ENCODE measurements at places on chromosomes 12 and 14. TPM values are rescaled to one million over a fixed set of nuclear protein-coding genes. Genes with fewer than 3 reads are reported as not detected.

Gene ADAM21
- 0.66 TPM for total RNA-seq

Gene ACRBP
- total RNA-seq = 0.33 TPM

Gene RD3L
- not detected for total RNA-seq

Gene CBLN3
- 5.3 TPM for total RNA-seq

Gene P2RX7
- total RNA-seq = 16.7 TPM

Gene PLCZ1
- total RNA-seq = not detected

Gene FZD10
- total RNA-seq = not detected

Gene LRP1-AS
- not detected for total RNA-seq

Gene NELL2
- total RNA-seq = 0.26 TPM

Gene MAP3K12
- total RNA-seq = 37.8 TPM

Gene ZNF891
- 1.2 TPM for total RNA-seq

Gene WSCD2
- under 0.01 TPM for total RNA-seq

Gene PRIMA1
- total RNA-seq = not detected

Gene BTG1
- total RNA-seq = 13.4 TPM

Gene WNT5B
- total RNA-seq = 40.3 TPM

Gene DEGS2
- total RNA-seq = 0.26 TPM

Gene WNT1
- total RNA-seq = not detected

Gene NINJ2
- total RNA-seq = 1.3 TPM

- no peak for DNase-seq
Measured at GRCh38 chr12:121676190-121676589, 6.7 kb upstream of the MORN3 start.

DNA sequence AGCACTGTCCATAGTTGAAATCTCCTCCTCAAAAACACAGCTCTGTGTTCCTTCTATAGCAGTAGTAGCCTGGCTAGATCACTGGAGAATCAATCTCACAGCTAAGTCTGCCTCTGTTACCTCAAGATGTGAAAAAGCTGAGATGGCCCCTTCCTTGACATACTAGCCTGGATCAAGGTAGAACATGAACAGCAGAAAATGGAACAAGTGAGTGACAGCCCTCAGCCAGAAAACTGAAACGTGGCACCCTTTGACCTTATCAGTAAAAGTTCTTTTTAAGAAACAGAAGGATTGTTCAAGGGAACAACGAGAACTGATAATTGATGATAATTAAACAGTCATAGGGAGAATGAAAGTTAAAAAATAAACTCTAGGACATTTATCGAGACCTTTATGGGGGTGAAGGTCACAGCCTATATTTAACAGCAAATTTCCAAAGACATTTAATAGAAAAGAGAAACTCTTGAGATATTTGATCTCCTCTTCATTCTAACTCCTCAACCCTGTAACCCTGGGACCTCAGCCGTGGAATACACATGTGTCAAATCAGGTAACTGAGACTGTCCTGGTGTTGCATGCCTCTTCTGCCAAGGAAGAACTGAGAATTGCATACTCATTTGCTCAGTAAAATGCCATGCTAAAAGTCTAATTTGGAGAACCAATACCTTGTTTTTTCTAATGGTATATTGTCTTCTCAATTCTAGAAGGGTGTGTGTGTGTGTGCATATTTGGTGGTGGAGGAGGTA is 258.0 kb upstream of the ATP2B1 start:
- no peak for DNase-seq

GRCh38 chr12:92010853-92011701 is 134.6 kb downstream of the BTG1 start:
- no peak for DNase-seq

GRCh38 chr14:105161309-105161708 is 7.3 kb downstream of the JAG2 start:
- DNase-seq = no peak

- DNase-seq = no peak
Measured at GRCh38 chr14:101933209-101933608, 31.2 kb upstream of the DYNC1H1 start.

DNA sequence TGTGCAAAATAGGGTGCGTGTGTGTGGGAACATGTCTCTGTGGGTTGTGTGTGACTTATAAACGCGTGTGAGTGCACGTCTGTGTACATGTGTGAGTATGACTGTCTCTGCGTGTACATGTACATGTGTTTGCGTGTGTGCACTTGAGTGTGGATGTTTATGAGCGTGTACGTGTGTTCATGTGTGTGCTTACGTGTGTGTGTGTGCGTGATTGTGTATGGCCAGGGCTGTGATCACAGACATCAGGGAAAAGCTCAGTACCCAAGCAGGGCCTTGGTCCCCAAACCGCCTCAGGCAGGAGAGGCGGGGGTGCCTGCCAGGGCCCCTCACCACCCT is 326.3 kb upstream of the DIO3 start:
- no peak for DNase-seq

DNA sequence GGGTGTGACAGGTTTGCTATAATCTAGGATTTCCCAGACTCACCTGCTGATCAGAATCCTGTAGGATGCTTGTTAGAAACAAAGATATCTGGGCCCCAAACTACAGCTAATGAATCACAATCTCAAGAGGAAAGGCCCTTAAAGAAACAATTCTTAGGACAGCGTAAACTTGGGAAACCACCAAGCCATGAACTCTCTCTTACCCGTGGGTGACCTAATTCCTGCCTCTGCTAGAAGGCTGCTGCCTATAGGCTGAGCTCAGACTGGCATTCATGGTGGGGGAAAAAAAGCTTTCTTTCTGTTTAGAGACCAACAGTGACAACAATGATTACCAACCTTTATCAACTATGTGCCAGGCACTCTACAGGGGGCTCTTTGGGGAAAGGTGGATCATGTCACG is 213.9 kb upstream of the FKBP4 start:
- peak; percentile 54 for DNase-seq

GRCh38 chr12:79932357-79932756 is 2.5 kb downstream of the PPP1R12A start:
- no peak for DNase-seq

DNA sequence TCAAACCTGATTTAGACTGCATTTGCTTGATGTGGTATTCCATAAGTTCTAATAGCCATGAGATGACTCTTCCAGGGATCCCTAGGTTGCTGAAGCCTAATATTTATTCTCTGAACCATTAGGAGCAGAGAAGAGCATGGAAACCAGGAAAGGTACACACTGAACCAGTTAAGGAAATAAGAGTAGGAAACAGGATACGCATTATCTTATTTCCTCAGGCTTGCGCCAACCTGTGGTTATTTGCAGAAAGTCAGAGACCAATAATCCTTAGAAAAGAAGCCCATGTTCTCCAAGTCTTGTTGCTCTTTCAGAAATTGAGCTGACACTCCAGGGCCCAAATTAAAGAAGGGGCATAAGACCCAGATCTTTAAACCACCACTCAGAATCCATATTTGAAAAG is 41.8 kb upstream of the SMUG1 start:
- no peak for DNase-seq

GRCh38 chr14:52052288-52052943 is 16.4 kb downstream of the NID2 start:
- peak; percentile 86 for DNase-seq

DNA sequence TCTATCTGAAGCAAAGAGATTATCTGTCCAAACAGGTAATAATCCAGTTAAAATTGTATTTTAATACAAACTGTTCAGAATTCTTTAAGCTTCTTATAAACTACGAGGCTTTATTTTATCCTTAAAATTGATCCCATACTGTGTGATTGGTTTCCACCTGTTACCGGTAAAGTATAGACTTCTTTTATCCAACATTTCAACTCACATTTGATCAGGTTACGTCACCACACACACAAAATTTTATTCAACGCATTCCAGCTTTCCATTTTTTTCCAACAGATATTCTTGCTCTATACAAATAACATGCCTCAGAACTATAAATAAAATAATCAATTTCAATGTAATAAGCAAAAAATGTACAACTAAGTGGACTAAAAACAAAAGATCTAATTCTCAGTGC is 4.5 kb downstream of the NOVA1 start:
- DNase-seq = no peak

- no peak for DNase-seq
Measured at GRCh38 chr12:113734503-113734902, 231.6 kb downstream of the RBM19 start.

DNA sequence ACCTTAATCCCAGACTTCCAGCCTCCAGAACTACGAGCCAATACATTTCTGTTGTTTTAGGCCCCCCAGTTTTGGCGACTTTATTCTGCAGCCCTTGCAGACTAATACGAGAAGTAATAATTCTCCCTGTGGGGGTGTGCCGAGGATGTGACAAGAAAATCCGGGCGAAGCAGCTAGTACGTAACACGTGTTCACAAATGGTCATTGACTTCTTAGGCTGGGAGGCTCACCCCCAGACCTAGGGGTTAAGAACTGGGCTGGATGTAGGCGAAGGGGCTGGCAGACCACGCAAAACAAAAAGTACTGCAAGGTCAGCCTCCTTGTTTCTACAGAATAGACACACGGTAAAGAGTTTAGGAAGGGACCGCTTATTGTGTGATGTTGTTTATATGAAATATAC is 69.8 kb upstream of the ESRRB start:
- no peak for DNase-seq

DNA sequence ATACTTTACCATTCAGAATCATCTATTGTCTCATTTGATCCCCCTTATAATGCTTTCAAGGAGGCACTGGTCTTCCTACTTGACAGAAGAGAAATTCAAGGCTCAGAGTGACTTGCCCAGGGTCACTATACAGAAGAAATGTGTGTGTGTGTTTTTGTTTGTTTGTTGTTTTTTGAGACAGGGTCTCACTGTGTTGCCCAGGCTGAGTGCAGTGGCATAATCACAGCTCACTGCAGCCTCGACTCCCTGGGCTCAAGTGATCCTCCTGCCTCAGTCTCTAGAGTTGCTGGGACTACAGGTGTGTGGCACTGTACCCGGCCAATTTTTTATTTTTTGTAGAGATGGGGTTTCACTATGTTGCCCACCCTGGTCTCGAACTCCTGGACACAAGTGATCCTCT is 22.9 kb downstream of the IRF2BPL start:
- no peak for DNase-seq

- DNase-seq = no peak
Measured at GRCh38 chr14:50479041-50479440, 53.3 kb downstream of the MAP4K5 start.

- DNase-seq = peak; percentile 70
Measured at GRCh38 chr12:113196990-113197389, 11.5 kb downstream of the RITA1 start.

DNA sequence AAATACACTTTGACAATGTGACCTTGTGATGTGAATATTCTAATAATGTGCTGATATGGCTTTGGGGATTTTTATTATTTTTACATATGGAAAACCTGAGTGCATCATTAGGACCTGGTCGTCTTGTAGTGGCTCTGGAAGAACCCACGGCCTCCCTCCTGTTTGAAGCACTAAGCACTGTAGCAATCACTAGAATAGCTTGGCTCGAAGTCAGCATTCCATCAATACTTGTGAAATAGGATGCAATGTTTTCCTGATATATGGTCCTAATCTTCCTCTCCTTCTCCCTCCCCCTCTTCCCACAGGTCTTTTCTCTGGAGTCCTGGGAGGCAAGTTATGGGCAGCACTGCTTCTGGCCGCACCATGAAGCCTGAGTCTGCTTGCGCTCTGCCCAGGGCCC is 71.9 kb downstream of the NRXN3 start:
- DNase-seq = no peak

DNA sequence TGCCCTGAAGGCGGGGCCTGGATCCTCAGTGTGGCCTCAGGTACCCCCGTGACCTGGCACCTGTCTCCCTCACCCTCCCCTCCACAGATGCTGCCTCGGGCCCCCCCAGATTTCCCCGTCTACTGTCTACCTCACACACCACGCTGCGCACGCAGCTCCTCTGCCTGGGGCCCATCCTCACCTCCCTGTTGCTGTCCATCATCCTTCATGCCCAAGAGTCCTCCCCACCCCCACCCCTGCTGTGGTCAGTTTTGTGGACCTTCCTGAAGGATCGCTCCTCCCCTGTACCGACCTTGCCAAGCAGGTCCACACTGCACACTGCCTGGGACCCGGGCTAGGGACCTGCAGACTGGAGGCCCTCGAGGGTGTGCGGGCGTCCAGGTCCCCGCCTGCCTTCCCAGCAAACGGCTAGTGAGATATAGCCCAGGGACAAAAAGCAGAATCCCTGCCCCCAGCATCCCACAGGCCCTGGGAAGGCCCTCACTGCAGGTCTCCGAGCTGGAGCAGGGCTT is 197.4 kb upstream of the DIO3 start:
- DNase-seq = no peak

DNA sequence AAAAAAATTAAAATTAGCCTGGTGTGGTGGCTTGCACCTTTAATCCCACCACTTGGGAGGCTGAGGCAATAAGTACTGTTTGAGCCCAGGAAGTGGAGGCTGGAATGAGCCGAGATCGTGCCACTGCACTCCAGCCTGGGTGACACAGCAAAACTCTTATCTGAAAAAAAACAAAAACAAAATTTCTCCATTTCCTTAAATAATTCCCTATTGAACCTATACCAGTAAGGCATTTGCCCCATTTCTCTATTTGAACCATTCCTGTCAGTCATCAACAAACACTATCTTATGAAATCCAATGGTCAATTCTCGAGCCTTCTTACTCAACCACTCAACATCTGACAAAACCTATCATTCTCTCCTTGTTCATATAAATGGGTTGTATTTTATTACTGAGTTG is 14.7 kb downstream of the SLC2A14 start:
- no peak for DNase-seq

DNA sequence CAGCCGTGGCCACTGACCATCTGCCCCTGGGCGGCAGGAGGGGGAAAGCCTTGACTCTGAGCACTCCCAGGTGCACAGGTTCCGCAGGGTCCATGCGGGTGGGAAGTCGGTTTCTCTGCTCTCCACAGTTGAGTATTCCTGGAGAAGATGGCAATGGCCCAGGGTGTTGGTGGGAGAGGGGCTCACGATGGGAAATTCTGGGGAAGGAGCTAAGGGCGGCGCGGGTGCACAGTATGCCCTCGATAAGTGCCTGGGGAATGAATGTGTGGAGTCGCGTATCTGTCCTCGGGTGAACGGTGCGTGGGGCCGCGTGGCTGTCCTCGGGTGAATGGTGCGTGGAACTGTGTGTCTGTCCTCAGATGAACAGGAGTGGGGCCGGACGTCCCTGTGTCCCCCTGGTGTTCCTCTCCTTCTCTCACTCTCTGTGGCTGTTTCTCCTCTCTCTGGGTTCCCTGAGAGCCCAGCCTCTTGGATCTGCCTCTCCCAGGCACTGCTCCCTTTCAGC is 38.0 kb downstream of the NOC4L start:
- no peak for DNase-seq

DNA sequence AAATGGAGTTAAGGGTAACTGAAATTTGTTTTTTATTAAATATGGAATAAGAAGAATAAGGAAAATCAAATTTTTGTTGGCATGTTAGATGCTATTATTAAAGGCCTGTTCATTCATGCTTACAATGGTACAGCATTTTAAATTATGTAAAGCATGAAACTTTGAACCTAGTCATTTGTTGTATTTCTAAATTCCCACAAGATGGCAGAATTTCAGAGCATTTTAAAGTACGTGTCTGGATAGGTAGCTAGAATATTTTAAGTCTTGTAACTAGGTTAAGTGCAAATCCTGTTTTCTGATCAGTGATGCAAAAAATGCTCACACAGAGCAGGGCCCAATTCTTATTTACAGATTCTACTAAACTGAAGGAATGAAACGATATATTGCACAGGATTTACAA is 585.6 kb upstream of the MIS18BP1 start:
- no peak for DNase-seq

GRCh38 chr12:60201891-60202290 is 606.1 kb downstream of the SLC16A7 start:
- DNase-seq = peak; percentile 13

- no peak for DNase-seq
Measured at GRCh38 chr14:36281309-36281708, 39.1 kb downstream of the MBIP start.

Data from fibroblast of lung (primary cell).